Midbrain (tissue), 1 donor: ENCODE measurements at places on chromosomes 5 and 9.

- DNase-seq = no peak
These were observed 133.2 kb downstream of the PAX5 start for GRCh38 chr9:36900856-36901220.

GRCh38 chr9:70260007-70260443 is 1.2 kb downstream of the SMC5 start:
- no peak for DNase-seq

- DNase-seq = no peak
These were observed 27.0 kb upstream of the PRRC2B start for GRCh38 chr9:131366761-131367401.

DNA sequence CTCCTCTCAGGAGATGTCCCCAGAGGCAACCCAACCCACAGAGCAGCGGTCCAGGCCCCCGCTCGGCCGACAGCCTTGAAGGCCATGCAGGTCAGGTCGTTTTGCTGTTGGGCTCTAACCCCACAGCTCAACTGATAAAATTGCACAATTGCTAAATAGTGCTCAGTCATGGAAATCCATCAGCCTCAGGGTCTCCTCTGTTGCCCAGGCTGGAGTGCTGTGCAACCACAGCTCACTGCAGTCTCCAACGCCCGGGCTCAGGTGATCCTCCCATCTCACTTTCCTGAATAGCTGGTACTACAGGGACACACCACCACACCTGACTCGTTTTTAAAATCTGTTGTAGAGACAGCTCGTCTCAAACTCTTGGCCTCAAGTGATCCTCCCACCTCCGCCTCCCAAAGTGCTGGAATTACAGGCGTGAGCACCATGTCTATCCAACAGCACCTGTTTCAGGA is 18.3 kb downstream of the BRD3OS start:
- no peak for DNase-seq

DNA sequence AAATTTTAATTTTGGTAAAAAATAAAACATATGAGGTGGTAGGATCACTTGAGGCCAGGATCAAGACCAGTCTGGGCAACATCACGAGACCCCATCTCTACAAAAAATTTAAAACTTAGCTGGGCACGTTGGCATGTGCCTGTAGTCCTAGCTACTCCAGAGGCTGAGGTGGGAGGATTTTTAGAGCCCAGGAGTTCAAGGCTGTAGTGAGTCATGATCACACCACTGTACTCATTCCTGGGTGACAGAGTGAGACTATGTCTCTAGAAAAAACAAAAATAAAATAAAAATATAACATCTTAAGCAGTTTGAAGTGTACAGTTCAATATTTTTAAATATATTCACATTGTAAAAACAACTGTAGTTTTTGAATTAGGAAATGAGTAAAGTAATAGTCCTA is 108.3 kb downstream of the SMIM15 start:
- no peak for DNase-seq

DNA sequence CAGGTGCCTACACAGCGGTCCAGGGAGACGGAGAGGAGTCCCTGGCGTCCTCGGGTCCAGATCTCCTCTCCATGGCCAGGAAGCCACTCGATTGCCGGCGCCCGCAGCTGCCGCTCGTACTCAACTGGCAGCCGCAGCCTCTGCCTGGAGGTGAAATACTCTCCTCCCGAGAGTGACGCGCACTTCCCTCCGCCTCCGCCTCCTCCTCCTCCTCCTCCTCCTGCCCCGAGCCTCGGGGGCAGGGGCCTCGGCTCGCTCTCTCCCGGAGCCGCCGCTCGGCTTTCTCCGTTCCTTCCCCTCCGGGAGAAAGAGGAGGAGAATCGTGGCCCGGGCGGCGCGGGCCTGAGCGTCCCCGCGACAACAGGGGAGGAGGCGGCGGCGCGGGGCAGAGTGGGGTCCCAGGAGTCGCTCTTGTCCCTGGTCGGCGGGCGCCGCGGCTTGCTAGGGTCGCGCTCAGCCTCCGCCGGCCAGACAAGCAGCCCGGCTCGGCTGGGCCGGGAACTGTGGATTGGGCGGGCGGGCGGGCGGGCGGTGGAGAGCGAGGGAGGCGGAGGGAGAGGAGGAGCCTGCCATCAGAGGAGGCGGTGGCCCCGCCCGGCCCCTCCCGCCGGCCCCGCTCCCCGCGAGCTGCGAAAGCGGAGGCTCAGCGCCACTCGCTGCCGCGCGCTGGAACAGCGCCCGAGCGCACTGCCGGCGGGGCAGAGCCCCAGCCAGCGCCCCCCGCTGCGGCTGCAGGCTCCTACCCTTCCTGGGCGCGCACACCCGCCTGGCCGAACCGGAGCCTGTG is at the start of gene CEMIP2:
Gene CEMIP2, minus strand, starts transcription at position 126 of the 787 bp plus-strand sequence. CDS start 18,140 bp downstream, outside the sequence.
- DNase-seq = peak; percentile 86

DNA sequence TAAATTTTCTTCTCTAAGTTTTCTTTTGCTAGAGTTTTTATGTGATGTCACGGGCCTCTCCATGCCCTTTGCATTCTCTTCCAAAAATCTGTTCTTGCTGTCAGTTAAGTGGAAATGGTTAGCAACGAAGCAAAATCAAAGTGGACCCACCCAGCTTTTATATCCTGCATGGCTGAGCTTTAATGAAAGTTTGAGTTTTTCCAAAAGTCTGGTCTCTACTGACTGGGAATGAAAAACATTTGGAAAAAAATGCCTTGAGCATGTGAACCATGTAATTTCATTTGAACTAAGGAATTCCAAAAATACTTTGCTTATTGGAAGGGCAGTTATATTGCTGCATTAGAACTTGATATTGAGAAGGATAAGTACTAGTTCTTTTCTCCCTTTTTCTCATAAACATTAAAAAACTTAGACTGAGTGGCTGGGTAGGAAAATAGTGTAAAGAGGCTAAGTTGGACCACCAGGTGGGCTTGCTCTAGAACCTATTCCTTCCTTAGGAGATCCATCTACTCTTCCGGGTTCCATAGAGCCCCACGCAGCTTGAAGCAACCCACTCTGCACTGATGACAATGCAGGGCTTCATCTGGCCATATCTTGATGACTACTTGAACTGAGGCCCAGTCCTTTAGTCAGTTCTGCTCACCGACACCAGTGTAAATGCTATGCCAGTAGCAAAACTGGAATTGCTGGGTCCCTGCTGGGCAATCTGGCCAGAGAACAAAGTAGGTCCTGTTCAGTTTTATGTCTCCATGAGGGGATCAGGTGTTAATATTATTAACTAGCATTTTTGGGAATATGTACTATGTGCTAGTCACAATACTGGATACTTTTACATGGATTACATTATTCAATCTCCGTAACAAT is 17.4 kb upstream of the RIC1 start:
- no peak for DNase-seq
